ENCODE measurements at places on chromosomes 16 and 17.

DNA sequence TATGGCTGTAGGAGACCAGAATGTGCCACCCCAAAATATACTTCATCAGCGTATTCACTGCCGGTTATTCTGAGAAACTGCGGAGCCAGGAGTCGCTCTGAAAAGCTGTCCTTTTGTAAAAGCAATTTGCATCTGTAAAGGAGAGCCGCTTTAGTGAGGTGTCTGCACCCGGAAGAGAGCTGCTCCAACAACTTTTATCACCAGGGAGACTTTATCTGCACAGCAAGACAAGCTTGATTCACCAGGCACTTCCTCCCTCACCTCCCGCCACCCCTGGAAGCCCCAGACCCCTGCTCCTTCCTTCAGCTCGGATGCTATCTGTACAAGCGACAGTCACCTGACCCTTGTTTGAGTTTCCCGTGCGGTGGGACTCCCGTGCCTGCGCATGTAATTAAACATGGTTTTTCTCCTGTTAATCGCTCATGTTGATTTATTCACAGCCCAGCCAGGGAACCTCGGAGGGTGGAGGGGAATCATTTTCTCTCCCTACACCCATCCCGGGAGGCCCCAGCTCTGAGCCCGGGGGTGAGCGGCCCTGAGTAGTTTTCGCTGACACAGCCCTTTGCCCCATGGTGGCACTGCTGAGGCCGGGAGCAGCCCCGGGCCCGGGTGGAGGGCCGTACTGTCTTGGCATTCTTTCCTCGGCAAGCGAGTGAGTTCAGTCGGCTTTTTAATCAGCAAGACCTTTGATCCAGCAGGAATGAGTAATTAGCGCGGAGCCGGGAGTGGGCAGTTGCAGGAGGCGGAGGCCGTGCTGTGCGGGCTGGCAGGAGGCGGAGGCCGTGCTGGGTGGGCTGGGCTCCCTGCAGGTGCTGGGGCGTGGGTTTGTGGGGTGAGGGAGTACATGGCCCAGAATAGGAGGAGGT is 222.7 kb upstream of the CIBAR2 start:
- no peak overlapping the region for H3K27ac ChIP-seq
- H3K4me3 ChIP-seq: no peak overlapping the region
- H3K27me3 ChIP-seq: no peaks in the 10 kb centered on the region
- DNase-seq: no peak

- H3K27me3 ChIP-seq: no peaks in the 10 kb centered on the region
- peaks cover 8% of the 10 kb centered on the region for H3K36me3 ChIP-seq
- H3K4me3 ChIP-seq: no peak overlapping the region
- H3K27ac ChIP-seq: no peak overlapping the region
- H3K4me1 ChIP-seq: no peaks in the 10 kb centered on the region
Observed at GRCh38 chr17:4161967-4162305, 18.9 kb downstream of the CYB5D2 start.

GRCh38 chr17:50056961-50057330 is 1.0 kb downstream of the ITGA3 start:
- no peaks in the 10 kb centered on the region for H3K27me3 ChIP-seq
- peaks cover 49% of the 10 kb centered on the region for H3K4me1 ChIP-seq
- H3K27ac ChIP-seq: no peak overlapping the region
- H3K36me3 ChIP-seq: no peaks in the 10 kb centered on the region

DNA sequence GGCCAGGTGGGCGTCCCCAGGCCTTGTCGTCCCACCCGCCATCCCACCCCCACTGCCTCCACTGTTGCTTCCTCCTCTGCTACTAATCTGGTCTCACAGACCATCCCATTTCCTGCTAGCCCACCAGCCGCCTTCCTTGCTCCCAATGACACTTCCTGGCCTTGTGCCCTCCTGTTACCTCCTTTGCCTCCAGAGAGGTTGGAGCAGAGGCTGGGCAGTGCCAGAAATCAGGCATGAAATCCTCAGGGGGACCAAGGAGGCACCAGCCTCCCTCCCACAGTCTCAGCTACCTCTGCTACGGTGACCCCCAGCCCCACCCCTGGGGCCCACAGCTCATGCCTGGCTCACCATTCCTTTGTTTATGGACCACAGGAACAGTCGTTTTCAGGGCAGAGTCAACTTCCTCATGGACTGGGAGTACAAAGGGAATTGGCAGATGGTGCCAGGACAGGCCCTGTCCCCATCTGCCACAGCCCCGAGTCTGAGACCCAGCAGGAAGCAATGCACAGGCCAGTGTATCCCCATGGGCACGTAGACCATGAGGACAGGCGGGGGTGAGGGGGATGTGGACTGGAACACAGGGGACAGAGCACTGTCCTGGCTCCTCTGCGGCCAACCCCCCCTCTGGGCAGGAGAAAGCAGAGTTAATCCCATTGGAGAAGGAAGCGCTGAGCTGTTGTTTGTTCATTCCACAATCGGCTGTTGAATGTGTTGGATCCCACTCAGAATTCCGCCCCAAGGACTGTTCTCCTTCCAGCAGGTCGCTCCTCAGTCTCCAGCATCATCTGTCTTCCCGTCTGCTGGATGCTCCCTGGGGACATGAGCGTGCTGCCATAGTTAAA is 2.2 kb upstream of the CDH5 start:
- no peaks in the 10 kb centered on the region for H3K27me3 ChIP-seq
- no peaks in the 10 kb centered on the region for H3K36me3 ChIP-seq
- no peak overlapping the region for H3K27ac ChIP-seq

DNA sequence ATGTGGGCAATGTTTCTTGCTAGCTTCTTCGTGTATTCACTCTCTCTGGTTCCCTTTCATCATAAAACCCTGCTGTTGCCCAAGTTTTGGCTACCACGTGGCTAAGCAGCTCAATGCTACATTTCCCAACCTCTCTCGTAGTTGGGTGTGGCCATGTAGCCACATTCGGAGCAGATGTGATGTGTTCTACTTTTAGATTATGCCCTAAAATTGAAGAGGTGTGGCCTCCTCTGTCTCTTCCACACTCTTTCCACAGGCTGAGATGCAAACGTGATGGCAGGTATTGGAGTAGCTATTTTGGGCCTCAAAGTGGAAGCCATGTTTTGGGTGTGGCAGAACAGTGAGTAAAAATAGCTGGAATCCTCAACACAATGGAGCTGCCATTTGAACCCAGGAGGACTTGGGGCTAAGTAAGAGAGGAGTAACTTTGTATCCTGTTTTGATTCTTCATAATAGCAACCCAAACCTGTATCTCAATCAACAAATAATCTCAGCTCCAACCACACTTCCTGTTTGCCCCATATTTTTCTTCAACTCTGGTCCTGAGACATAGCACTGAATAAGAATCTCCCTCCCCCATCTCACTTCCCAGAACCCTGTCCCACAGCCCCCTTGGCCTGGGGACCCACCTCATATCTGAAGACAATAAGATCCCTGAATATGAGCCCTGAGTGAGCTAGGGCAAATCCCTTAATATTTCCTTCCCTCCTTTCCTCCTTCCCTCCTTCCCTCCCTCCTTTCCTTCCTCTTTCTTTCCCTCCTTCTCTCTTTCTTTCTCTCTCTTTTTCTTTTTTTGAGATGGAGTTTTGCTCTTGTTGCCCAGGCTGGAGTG is 4.0 kb downstream of the NUPR1 start:
- H3K4me3 ChIP-seq: no peak overlapping the region
- peak; percentile 34 for DNase-seq
- H3K27me3 ChIP-seq: no peaks in the 10 kb centered on the region
- no peak overlapping the region for H3K27ac ChIP-seq

- H3K27ac ChIP-seq: no peak overlapping the region
- no peaks in the 10 kb centered on the region for H3K36me3 ChIP-seq
- DNase-seq: no peak
- H3K4me1 ChIP-seq: no peaks in the 10 kb centered on the region
Observed at GRCh38 chr17:79057737-79058385, 16.8 kb upstream of the ENGASE start.

DNA sequence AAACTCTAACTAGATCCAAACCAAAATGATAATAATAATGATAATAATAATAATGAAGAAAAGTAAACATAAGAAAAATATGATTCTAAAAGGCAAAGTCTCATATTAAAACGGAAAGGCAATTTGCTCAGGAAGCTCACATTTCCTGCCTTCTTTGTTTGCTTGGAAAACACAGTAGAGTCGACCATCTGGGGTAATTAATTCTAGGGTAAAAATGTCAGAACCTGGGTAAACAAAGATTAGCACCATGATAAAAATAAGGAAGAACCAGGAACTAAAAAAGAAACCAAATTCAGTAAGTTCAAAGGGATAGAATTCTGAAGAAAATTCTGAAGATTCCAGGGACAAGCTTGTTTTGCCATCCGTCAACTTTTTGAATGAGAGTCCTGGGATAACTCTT is 16.2 kb downstream of the KRABD2 start:
- no peaks in the 10 kb centered on the region for H3K36me3 ChIP-seq
- H3K27me3 ChIP-seq: no peaks in the 10 kb centered on the region
- no peak overlapping the region for H3K27ac ChIP-seq
- no peak overlapping the region for H3K4me3 ChIP-seq
- no peak for DNase-seq

GRCh38 chr17:12407495-12408252 is 258.0 kb upstream of the MYOCD start:
- no peak overlapping the region for H3K4me3 ChIP-seq
- no peaks in the 10 kb centered on the region for H3K4me1 ChIP-seq
- no peaks in the 10 kb centered on the region for H3K36me3 ChIP-seq
- H3K27me3 ChIP-seq: no peaks in the 10 kb centered on the region
